ENCODE measurements at places on chromosomes 4 and X. TPM values are rescaled to one million over a fixed set of nuclear protein-coding genes. Genes with fewer than 3 reads are reported as not detected.
A peak's percentile ranks its signal among the peaks of the same experiment; 100 is the strongest.

Gene CT47B1
- total RNA-seq, result not detected

Gene RTL5
- 1.9 TPM for total RNA-seq

Gene LGI2
- 4.8 TPM for total RNA-seq

Gene DRP2
- total RNA-seq, result 0.20 TPM

Gene TMEM150C
- 1.9 TPM for total RNA-seq

Gene RAB9B
- 0.46 TPM for total RNA-seq

Gene GPRASP1
- total RNA-seq, result 1.6 TPM

Gene SRPX
- total RNA-seq, result 10.4 TPM

Gene MSANTD1
- total RNA-seq, result 0.45 TPM

GRCh38 chrX:13836575-13836974 lies 19.7 kb upstream of the GPM6B start:
- no peak for DNase-seq

DNA sequence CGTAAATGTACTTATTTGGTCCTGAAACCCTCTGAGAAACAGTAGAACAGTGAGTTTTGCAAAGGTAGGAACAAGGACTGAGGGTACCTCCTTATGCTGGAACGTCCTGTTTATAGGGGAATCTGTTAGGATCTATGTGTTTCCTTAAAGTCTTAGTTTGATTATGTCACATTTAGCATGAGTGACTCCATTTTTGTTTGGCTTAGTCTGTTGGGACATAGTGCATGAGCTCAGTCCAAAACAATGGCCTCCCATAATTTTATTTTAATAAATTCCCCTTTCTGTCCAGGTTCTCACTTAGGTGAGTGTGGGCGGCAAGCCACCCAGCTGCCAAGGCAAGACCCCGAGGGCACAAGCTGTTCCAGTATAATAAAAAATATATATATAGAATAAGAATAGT lies 27.7 kb downstream of the HTT-AS start:
- DNase-seq, result no peak

- DNase-seq, result peak; percentile 92
These were observed 6.7 kb downstream of the FGFBP2 start for GRCh38 chr4:15956179-15956850.

DNA sequence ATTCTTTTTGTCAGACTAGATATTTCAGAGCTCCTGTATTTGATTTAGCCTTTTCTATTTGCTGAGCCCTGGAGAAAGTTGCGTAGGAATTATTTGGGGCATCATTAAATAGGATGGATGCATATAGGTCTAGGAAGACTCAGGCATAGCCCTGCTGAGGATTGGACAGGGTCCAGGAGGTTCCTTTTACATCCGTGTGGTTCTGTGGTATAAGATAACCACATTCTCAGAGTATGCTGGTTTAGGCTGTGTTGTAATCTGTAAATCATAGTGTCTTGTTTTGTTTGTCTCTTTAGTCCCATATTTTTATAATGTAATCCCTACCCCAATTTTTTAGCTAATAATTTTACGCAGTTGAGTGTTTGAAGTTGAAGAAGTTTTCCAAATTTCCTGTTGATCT lies 513.7 kb downstream of the RPA4 start:
- no peak for DNase-seq

GRCh38 chrX:153673428-153674218 lies at the start of gene PNCK:
PNCK (minus strand) TSS chrX:153673813; CDS start chrX:153673076, 737 bp downstream.
- DNase-seq, result no peak

DNA sequence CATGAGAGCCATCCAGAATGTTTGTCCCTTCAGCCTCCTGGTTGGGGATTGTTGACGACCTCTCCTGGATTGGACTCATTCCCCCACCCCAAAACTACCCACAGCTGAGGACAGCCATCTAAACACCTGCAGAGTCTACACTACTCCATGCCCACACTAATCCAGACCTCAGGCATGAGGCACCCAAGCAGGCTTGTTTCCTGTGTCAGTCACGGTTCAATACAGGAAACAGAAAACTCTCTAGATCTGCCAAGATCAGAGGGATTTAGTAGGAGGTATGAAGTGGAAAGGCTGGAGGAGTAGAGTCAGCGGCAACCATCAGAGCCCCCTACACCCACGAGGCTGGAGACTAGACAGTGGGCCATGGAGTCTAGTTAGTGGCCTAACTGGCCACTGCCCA lies 37.7 kb downstream of the HAND2 start:
- no peak for DNase-seq

GRCh38 chrX:38126179-38126578 lies 94.5 kb downstream of the SRPX start:
- DNase-seq, result no peak

DNA sequence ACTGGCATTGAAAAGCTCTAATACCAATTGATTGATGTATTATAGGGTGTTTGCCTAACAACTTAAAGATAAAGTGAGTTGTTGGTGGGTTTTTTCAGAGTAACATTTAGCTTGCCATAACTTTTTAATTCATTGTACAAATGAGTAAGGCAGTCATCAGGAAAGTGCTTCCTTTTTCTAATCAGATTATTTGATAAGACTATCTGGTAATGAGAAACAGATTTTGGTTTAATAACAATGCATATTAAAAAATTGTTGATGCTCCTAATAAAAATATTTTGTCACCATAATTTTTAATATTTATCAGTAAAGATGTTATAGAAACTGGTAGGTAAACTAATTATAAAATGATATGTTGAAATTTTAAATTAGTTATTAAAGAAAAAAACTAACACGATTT lies 51.3 kb downstream of the BLTP1 start:
- no peak for DNase-seq

DNA sequence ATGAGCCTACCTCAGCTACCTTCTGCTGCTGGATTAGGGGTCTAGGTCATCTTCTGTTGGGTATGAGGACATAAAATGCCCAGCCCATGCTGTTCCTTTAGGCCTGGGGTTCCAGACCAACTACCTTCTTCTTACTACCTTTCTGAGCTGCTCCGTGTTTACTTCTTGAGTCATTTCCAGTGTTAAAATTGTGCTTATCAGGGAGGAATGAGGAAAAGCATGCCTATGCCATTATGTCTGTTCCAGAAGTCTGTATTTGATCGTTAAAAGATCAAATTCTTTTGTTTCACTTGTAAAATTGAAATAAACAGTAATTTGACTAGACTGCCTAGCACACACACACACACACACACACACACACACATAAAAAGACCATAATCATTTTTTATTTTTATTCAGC lies 1912.7 kb upstream of the TENM3 start:
- DNase-seq, result no peak

DNA sequence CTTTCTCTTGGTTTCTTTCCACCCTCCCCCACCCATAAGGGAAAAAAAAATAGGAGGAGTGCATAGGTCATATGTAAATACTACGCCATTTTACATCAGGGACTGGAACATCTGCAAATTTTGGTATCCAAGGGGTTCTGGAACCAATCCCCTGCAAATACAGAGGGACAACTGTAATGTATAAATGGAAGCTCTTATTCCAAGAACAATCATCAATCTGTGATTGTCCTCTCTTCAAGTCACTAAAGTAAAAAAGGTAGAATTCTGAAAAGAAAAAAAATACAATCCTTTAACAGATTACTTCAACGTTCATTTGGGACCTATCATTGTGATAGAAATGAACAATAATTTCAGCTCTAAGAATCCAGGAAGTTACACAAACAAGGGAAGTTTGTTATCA lies 13.6 kb downstream of the PPA2 start:
- no peak for DNase-seq

DNA sequence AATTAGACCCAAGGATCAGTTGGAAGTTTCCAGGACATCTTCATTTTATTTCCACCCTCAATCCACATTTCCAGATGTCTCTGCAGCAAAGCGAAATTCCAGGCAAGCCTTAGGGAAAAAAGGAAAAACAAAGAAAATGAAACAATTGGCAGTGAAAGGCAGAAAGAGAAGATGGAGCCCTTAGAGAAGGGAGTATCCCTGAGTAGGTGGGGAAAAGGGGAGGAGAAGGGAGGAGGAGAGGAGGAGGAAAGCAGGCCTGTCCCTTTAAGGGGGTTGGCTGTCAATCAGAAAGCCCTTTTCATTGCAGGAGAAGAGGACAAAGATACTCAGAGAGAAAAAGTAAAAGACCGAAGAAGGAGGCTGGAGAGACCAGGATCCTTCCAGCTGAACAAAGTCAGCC lies at the start of gene PLP1:
Gene PLP1, plus strand, starts transcription at position 295 of the 400 bp plus-strand sequence. CDS start 156 bp downstream, outside the sequence.
- DNase-seq, result no peak

- DNase-seq, result no peak
These were observed 594.9 kb upstream of the DIPK2B start for GRCh38 chrX:45795546-45795945.

- DNase-seq, result no peak
These were observed 277.6 kb downstream of the GASK1B start for GRCh38 chr4:157895205-157895604.

- DNase-seq, result no peak
These were observed 3.6 kb upstream of the PDE5A start for GRCh38 chr4:119632216-119632615.

DNA sequence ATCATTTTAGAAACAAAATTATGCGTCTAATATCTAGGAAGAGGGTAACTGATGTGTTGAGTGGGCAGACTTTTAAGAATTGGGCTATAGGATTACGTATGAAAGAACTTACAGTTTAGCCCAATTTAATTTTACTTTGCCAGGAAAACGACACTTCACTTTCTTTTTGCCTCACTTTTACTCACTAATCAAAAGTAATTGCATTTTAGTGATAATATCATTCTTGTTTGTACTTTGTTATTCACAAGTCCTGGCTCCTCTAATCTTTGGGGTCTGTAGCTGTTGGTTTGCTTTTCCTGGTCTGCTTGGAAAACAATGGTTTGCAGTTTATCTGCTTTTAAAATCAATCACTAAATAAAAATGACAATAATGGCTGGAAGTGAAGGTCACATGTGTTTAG lies 2.9 kb upstream of the ARX start:
- DNase-seq, result no peak

GRCh38 chr4:106993827-106994226 lies 42.3 kb downstream of the DKK2 start:
- no peak for DNase-seq

GRCh38 chr4:111793433-111794091 lies 351.7 kb upstream of the FAM241A start:
- DNase-seq, result no peak

- DNase-seq, result no peak
These were observed 6.8 kb downstream of the LHFPL1 start for GRCh38 chrX:112672788-112673560.

DNA sequence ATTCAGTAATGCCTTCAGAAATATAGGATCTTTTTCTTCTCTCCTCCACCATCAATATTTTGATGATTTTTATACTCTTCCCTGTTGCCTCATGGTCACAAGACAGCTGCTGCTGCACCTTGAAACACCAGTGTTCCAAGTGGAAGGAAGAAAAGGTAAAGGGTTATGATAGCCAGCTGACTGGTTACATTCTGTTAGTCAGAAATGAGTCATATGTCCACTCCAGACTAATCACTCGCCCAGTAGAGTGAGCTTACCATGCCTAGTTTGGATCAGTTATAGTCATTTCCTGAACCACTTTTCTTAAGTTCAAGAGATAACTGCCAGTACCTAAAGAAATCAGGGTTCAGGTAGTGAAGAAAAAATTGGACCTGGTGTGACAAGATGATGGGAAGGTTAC lies 532.3 kb upstream of the SMIM31 start:
- no peak for DNase-seq

GRCh38 chr4:24858026-24858425 lies 54.8 kb downstream of the CCDC149 start:
- no peak for DNase-seq

DNA sequence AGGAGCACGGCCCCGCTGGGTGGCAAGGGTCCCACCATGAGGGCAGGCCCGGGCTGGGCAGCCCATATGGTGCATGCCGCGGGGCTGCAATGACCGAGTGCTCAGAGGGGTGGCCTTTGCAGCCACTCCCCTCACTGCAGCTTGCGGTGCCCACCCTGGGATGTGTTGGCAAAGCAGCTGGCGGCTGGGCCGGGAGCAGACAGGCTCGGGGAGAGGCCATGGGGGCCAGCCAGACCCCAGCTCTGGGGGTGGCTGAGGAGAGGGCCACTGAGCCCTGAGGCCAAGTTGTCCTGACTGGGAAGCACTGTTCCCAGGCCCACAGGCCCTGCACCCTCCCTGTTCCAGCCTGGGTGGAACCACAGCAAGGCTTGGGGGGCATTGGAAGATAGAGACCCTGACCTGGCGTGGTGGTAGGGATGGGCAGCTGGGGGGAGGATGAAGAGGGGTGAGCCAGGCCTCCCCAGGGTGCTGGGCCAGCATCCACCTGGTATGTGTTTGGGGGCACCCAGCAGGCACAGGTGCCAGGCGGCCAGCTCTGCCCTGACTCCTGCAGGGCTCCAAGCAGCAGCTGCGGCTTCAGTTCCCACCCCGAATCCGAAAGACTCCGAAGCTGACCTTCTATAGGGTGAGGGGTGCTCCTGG lies 18.4 kb upstream of the RNF4 start:
- DNase-seq, result no peak

GRCh38 chr4:161249779-161250440 lies 913.9 kb downstream of the FSTL5 start:
- no peak for DNase-seq

DNA sequence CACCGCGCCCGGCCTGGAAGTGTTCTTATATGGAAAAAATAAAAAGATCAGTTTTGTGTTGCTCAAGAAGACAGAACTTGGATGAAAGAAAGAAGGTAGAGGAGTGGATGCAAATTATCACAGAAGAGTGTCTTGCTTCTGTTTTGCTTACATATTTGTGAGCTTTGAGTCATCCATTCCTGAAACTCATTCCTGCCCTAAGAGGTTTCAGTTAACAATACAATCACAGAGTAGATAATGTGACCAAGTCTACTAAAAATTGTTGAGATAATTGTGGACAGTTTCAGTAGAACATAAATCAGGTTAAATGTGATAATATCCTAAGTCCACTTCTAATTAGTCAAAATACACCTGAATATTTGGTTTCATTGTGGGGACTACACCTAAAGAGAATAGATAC lies 26.4 kb upstream of the LRCH2 start:
- no peak for DNase-seq

GRCh38 chr4:105276361-105277104 lies 129.9 kb downstream of the TET2 start:
- DNase-seq, result no peak

DNA sequence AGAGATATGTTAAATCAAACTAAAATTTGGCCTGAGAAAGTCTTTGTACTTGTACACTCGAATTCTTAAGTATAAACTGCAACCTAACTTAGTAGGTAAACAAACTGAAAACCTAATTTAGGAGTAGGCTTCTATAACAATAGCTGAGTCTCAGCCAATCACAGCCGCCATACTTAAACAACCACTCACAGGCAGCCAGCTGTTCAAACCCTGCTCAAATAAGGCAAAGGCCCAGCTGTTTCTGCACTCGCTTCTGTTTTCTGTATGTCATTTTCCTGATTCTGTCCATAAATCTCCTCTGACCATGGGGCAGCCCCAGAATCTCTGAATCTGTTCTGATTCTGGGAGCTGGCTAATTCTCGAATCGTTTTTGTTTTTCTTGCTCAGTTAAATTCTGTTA lies 7.8 kb upstream of the PLS3 start:
- no peak for DNase-seq
